ENCODE measurements at places on chromosomes 11 and 22.

DNA sequence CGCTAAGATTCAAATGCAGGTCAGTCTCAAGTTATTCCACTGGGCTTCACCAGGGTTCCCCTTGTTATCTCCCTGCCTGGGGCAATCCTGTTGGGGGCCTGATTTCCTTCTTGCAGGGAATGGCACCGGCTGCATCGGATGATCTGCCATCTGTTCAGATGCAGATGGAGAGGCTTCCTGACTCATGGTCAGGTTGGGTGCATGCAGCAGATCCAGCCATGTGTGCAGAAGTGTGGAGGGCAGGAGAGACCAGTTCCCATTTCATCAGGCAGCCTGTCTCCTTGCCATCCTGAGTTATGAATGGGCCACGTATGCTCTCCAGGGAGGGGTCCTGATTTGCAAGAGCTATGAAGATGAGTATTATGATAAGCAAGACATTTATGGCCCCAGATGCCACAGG, 161.2 kb upstream of the PLET1 start:
- DNase-seq: no peak

- DNase-seq: no peak
These were observed 1.2 kb downstream of the SIK3 start for GRCh38 chr11:117097014-117097388.

- no peak for DNase-seq
These were observed 274.4 kb downstream of the C11orf87 start for GRCh38 chr11:109696191-109696897.

GRCh38 chr11:69467646-69468045, 13.8 kb upstream of the LINC01488 start:
- no peak for DNase-seq

DNA sequence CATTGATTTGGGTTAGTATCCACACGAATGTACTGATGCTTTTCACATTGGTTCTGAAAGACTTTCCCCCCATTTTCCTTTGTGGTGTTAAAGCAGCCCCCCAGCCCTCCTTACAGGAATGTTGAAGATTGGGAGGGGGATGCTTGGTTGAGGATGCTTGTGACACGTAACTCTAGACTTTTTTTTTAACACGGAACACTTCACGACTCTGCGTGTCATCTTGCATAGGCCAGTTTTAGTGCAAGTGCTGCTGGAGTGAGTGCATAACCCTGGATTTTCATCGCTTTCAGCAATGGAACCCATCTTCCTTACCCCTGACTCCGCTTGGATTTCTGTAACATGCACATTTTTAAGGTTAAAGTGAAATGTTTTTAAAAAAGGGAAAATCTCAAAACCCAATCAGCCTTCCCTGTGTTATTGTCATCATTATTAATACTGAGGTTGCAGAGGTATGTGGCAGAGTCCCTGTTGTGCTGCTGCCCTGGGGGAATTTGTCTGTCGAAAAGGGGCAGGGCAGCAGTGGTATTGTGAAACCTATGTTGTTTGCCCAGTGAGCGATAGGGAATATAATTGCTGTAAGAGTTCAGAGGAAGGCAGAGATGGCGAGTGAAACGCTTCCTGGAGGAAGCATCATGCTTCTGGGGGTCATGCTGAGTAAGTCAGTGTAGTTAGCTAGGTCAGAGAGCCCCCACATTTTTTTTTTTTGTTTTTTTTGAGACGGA, 12.1 kb downstream of the CECR2 start:
- no peak for DNase-seq

GRCh38 chr22:28123989-28124766, 205.1 kb upstream of the PITPNB start:
- DNase-seq: no peak

DNA sequence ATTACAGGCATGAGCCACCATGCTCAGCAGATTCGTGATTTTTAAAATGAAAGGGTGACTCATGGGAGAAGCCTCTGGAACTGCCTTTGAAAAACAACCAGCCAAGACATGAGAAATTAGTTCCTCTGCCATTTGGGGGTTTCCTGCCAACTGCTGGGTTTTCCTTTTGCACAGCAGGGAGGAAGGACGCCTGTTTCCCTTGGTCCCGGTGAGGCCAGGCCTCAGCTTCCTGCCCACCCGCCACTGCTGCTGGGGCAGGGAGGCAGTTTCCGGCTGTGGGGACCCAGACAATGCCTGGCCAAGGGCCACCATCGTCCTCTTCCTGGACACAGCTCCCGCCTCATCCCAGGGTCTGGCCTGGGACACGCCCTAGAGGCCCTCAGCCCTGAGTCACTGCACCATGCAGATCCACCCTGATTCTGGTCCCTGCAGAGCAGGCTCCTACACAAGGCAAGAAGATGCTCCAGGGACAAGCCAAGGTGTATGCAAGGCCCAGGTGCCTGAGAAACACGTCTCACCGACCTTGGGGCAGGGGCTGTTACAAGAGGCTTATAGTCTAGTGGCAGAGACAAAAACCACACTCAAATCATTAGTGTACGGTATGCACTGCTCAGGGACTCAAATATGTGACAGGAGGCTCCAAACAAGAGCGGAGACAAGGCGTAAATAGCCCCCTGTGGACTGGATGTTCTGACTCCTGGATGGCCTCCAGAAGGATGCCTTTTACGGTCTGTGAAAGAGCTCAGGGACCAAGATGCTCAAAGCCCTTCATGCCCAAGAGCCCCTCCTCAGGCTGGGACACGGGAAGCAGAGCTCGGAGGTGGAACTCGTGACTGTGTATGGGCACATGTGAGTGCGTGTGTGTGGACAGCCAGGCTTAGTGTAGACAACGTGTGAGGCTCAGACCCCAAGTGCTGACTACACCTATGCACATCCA, 10.0 kb downstream of the PPM1F start:
- DNase-seq: no peak

- no peak for DNase-seq
These were observed 43.8 kb downstream of the SC5D start for GRCh38 chr11:121336279-121336937.

DNA sequence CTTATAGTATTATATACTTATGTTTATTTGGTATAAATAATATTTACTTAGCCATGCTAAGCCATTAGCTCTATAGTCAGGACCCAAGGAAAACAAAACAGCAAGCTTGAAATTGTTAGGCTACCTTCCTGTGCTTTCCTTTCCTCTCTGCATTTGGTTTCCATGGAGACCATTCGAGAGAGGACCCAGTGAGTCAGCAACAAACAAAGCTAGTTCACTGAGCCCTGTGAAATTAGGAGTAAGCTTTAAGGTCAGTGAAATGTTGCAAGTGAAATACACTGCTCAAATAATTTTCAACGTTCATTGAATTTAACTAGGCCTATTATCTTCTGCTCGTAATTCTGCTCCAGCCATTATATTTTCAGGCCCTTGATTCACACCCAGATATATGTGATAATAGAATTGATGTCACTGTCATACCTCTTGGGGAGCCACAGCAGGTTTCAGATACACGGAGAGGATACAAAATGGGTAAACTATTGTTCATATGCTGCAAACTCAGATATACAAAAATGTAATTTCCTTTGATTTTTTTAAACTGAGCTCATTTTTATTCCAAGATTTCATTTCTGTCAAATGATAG, 9.1 kb upstream of the OR10D3 start:
- no peak for DNase-seq

GRCh38 chr11:12687740-12688139, 13.5 kb downstream of the TEAD1 start:
- no peak for DNase-seq

DNA sequence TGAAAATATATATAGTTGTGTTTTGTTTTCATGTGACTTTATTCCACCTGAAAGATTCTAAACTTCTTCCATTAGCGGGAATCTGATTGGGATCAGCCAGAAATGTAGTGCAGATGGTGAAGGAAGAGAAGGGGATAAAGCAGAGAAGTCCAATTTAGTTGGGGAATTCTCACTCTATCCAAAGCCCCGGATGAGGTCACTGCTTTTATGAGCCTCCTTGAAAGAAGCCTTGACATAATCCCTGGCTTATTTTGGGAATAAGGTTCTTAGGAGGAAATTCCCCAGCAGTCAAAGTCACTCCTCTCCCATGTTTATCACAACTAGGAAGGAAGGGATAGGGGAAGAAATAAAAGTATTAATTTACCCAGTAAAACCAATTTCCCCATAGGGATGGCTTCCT, 41.1 kb downstream of the OSBP start:
- DNase-seq: no peak

DNA sequence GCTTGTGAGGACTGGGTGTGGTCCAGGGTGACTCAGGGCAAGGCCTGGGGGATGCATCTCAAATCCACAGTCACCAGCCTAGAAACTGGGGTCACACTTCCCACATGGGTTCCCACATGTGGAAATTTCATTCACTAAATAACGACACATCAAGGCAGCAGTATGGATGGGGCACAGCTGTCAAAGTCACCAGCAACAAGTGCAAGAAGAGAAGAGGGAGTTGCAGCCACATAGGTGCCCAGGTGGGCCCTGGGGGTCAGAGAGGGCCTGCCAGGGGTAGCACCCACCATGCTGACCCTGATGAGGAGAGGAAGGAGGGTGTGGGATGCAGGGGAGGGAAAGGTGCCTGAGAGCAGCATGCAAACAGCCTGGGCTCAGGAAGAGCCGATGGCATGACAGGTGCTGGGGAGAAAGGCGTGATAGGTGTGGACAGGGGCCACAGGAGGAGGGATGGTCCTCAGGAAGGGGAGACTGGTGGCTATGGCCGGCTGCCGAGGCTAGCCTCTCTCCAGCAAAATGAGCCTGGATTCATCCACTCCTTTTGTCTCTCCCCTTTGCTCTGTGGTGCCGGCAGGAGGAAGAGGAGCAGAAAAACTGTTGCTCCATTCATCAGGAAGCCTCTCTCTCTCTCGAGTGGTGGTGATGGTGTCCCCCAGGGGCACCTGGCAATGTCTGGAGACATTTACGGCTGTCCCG, 22.3 kb downstream of the DGCR6L start:
- no peak for DNase-seq

DNA sequence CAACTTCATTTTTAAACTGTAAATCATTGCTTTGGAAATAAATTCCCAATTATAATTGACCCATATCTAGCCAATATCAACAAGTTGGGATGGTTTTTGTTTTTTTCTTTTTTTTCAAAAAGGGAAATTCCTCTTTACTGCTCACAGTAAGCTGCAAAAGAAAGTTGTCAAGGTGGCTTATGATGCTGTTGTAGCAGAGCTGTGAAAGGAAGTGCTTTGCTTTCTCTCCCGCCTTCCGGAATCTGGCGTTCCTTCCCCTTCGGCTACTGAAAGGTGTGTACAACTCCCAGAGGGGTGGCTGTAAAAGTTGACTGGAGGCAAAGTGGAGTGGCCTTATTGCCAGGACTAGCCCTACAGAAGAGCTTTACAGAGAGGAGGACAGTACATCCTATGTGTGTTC, 16.2 kb upstream of the ADSL start:
- DNase-seq: no peak

DNA sequence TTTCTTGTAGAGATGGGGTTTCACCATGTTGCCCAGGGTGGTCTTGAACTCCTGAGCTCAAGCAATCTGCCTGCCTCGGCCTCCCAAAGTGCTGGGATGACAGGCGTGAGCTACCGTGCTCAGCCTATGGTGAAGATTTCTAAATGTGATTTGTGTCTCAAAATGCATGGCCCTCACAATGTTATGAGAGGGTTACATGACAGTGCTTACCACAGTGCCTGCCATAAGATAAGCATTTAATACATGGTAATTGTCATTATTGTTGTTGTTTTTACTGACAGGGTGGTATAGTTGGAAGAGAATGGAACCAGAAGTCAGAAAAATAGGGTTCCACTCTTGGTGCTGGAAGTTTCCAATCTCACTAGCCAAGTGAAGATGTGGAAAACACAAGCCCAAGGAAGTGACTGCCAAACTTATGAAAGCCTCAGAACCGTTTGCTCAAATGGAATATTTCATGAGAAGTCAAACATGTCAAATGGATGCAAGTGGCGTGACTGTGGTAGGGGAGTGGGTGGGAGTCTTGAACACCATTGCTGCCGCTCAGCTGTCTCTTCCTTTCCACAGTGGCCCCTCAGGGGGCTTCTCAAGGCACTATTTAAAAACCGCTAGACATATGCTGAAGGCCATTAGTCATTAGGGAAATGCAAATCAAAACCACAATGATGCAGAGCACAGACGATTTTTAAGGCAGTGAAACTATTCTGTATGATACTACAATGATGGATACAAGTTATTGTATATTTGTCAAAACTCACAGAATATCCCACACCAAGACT, 29.1 kb upstream of the LMO2 start:
- DNase-seq: no peak

DNA sequence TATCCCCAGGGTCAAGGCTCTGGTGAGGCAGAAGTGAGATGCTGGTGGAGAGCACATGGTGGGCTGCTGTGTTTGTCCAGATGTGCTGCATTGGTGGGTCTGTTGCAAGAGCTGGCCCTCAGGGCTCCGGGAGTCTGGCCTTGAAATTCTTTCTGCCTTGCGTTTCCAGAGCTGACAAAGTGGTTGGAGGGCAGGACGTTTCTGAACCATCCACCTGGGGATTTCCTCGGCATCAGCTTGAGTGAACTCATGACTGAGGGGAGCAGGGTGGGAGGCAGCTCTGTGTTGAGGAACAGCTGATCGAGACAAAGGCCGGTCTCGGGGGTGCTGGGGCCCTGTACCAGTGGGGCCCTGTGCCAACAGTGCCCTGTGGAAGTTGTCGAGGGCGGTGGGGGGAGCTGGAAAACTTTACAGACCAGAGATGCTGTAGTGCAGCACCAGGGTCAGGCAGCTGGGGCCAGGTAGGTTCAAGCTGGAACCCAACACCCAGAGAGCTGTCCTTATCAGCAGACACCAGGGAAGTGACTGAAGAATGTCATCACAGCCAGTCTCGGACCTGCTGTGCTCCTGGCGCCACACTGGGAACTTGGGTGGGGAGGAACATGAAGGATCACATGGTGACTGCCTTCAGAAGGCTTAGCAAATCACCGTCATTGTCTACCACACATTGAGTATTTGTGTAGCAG, 4.9 kb downstream of the TSKU start:
- no peak for DNase-seq

DNA sequence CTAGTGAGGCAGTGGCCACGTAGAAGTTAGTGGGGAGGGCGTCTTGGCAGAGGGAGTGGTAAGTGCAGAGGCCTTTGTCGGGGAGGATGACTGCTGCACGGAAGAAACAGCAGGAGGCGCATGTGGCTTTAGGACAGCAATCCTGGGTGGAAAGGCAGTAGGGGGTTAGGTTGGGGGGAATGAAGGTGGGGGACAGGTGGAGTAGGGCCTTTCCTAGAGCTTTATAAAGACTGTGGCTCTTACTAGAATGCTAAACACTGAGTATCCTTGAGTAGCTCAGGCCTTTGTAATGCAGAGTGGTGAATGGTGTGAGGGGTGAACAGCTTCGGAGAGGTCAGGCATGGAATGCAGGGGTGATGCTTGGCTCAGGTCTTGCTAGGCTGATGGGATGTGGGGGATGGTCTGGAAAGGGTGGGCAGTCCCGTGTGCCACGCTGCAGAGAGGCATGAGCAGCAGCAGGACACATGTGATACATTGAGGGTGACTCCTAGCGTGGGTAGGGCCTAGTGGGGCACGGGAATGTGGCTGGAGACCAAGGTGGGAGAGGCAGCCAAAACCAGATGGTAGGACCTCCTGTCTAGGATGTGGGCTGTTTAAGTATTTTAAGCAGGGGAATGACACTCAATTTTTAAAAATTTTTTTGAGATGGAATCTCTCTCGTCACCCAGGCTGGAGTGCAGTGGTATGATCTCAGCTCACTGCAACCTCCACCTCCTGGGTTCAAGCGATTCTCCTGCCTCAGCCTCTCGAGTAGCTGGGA, 19.2 kb downstream of the AP2A2 start:
- DNase-seq: no peak

GRCh38 chr11:126578021-126578420, 222.5 kb downstream of the ST3GAL4 start:
- DNase-seq: no peak

Measured in stimulated activated CD4-positive, alpha-beta T cell treated with anti-CD3 and anti-CD28 coated beads, Interleukin-15, amount 100 ng/mL, for 48 hours (primary cell).